ENCODE measurements at places on chromosomes 7 and 10.

DNA sequence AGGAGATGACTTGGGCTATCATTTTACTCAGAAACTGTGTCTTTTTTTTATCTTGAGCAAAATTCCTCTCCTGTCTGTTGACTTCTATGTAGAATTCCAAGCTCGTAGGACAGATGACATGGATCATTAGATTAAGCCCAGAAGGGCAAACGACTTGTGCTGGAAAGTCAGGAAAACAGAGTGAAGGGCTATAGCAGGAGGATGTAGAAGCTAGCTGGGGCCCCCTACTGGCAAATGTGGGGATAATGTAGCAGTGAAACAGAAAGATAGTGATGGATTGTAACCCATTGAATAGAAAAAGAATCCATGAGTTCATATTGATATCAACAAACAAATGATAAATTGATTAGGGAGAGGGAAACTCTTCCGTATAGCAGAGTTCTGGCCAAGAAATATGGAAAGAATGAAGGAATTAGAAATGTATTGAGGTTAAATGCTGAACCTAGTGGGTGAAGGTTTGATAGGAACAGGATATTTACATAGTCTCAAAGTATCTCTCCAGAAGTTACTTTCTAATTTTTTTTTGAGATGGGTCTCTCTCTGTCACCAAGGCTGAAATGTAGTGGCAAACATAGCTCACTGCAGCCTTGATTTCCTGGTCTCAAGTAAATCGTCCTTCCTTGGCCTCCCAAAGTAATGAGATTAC, 103.6 kb downstream of the LYZL1 start:
- peak; percentile 32 for DNase-seq

DNA sequence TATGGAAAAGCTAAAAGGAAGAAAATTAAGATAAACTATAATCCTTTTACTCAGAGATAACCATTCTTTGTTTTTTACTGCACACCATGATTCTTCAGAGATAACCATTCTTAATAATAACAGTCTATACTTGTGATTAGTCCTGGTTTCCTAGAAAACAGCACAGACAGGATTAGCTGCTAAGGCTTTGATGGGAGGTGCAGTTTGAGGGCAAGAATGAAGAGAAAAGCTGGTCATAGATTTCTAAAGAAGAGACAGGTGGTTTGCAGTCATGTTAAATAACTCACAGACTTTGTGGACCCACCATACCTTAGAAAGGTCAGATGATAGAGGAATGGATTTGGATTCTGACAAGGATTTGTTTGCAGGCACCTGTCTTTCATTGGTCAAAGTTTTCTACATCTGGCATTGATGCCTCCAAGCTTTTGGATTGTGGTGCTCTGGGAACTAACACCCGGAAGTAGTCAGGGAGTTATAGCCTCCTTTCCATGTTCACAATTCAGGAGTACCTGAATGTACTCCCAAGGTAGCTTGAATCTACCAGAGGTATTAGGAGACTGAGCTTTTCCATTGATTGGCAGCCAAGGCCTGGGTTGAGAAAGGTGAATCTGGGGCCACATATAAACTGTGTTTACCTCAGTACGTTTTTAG, 3.7 kb downstream of the SMC3 start:
- DNase-seq: no peak

DNA sequence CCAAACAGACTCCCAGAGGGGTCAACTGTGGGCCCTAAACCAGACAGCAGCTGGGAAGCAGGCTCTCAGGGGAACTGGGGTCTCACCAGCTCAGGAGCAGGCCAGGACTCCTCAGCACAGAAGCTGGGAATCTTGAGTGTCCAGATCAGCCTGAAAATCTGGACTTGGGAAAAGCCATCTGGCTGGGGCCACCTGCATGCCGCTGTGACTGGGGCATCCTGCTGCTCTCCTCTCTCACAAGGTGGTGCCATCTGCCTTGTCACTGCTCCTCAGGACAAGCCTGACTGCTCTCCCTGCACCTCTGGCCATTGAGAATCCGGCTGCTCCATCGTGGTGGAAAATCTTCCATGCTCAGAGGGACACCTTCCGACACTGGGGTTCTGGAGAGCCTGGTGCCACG, 141.4 kb downstream of the PLPP4 start:
- DNase-seq: no peak

GRCh38 chr7:155167706-155168365, 97.7 kb downstream of the HTR5A start:
- DNase-seq: no peak

DNA sequence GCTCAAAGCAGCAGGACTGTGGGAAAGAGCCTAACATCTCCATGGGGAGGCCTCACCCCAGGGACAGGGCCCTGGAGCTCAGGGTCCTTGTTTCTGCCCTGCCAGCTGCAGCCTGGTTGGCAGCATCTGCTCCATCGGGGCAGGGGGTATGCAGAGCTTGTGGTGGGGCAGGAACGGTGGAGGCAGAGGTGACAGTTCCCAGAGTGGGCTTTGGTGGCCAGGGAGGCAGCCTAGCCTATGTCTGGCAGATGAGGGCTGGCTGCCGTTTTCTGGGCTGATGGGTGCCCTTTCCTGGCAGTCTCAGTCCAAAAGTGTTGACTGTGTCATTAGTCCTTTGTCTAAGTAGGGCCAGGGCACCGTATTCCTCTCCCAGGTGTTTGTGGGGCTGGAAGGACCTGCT, 12.2 kb upstream of the AHCYL2 start:
- no peak for DNase-seq

DNA sequence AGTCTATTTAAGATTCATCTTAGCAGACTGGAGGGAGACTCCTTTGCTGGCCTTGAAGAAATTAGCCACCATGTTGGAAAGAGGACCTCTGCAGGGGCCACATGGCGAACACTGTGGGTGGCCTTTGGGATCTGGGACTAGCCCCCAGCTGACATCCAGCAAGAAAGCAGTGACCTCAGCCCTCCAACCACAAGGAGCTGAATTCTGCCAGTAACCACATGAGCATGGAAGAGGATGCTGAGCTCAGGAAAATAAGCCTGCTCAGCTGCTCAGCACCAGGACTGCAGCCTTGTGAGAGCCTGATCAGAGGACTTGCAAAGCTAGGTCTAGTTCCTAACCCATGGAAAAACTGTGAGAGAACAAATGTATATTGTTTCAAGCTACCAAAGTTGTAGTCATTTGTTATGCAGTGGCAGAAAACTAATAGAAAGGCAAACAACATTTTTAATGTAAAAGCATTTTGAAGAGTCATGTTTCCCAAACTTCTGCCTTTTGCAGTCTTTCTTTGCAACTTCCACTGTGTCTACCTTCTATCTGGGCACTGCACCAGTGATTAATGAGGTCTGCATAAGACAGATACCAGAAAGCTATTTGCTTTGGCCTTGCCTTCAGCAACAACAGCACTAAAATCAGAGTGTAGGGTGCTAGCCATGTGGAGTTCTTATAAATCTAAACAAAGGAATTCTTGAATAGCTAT, 183.7 kb downstream of the FGFR2 start:
- DNase-seq: no peak

- no peak for DNase-seq
Observed at GRCh38 chr10:49600046-49600445, 10.1 kb upstream of the SLC18A3 start.

GRCh38 chr7:41808541-41808940, 105.7 kb upstream of the INHBA start:
- no peak for DNase-seq

- no peak for DNase-seq
Observed at GRCh38 chr10:122021828-122022227, 32.9 kb downstream of the TACC2 start.

Measured in HEK293T (cell line).